HS-5 (cell line): ENCODE measurements at places on chromosomes 13 and 19.

DNA sequence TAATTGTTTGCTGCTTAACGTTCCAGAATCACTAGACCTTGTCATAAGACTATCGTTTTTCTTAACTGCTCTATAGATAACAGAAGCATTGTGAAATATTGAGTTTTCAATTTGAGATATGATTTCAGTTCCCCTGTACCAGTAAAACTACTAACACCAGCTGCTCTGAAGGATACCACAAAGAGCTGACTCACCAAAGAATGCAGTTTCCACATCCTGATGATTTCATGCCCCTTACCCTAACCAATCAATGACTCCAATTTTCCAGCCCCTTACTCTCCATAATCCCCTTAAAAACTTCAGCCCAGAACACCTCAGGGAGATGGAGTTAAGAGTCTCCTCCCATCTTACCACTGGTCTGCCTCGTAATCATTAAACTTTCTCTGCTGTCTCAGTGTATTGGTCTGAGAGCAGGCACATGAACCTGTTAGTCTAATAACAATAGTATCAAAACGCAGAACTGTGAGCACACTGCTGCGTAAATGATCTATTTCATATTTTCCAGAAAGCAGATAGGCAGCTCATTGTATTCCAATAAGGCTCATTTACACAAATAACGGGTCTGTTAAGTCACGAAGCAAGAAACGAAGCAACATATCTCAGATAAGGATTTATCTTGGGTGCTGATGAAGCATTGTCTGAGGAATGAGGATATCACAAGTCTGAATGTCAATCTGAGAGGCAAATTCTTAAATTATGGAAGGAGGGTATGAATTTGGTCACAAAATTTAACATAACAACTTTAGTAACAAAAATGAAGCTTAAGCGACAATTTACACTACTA lies 14.1 kb upstream of the CCNA1 start:
- no peak for DNase-seq

DNA sequence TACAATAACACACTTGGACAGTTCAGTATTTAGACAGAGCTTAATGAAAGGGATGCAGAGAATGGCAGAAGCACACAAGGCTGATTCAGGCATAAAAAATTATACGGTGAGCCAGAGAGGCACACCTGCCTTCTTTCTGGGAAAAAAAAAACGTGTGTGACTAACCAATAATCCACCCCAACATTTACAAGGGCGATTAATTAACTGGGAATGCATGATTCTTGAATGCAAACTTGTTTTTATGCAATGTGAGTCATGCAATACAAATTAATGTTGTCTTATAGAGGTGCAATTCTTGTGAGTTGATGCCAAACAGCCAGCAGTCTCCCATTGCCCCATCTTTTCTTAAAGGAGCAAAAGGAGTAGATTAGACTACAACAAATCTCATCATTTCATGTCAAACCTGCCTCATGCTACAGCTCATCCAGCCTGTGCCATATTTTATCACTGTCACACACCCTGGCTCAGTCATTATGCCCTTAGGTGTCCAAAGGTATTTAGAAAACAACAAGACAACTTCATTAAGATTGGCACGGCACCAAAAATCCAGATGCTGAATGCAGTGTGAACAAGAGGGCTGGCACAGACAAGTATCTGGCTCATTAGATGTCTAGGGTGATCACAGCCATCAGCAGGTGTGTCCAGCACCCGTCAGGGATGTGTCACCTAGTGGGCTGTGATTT lies 721.1 kb downstream of the EFNB2 start:
- DNase-seq: no peak

GRCh38 chr19:55299991-55300390 lies 16.2 kb downstream of the BRSK1 start:
- no peak for DNase-seq

GRCh38 chr13:21973437-21974125 lies 302.7 kb downstream of the FGF9 start:
- DNase-seq: no peak

- DNase-seq: no peak
Measured at GRCh38 chr19:18294467-18294864, 13.0 kb upstream of the JUND start.

GRCh38 chr13:76879203-76879882 lies 6.9 kb downstream of the KCTD12 start:
- no peak for DNase-seq

DNA sequence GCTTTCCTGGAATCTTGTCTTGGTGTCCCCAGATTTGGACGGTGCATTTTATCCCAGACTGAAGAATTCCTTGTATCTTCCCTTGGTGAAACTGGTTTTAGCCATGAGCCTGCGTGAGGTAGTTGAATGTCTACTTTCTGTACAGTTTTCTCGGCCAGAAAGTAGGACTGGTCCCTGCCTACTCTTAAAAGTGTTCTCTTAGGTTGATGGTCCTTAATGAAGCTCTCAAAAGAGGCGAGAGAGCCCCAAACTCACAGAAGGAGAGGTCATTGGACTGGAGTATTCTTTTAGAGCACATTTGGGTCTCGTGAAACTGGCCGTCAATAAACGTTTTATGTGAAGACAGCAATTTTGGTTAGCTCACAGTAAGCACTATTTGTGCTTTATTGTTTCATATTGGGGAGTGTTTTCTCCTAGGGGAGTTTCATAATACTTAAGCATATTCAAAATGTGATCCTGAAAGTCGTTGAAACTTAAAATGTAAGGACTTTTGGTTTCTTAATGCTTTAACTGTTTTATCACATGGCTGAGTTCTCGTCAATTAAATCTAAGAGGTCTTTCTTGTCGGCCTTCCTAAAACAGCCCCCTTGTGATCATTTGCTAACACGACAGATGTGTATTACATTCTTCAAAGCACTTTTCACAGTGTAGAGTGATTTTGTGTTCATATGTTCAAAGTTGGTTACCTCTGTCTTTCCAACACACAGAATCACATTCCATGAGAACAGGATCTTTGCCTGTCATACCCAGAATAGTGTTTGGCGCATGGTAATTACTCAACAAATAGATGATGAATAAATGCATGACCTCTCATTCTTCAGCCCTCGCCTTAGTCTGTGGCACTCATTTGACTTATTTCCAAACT lies 889 bp downstream of the GTF2F2 start:
- DNase-seq: no peak

DNA sequence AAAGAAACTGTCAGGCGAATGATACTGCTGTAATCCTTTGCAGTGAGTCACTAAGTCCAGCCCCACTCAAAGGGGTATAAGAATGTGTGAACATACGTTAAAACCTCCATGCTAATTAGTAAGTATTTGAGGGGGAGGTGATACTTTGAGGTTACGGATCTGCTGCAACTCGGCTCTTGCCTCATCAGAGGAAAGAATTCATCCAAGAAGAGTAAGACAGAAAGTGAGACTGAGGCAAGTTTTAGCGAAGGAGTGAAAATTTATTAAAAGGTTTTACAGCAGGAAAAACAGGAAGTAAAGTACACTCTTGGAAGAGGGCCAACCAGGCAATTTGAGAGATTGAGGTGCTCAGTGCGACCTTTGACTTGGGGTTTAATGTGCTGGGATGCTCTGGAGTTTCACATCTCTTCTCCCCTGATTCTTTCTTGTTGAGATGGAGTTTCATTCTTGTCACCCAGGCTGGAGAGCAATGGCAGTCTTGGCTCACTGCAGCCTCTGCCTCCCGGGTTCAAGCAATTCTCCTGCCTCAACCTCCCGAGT lies 9.8 kb downstream of the CLEC4M start:
- no peak for DNase-seq
